MM.1S (cell line): ENCODE measurements at places on chromosomes 7 and 10.

DNA sequence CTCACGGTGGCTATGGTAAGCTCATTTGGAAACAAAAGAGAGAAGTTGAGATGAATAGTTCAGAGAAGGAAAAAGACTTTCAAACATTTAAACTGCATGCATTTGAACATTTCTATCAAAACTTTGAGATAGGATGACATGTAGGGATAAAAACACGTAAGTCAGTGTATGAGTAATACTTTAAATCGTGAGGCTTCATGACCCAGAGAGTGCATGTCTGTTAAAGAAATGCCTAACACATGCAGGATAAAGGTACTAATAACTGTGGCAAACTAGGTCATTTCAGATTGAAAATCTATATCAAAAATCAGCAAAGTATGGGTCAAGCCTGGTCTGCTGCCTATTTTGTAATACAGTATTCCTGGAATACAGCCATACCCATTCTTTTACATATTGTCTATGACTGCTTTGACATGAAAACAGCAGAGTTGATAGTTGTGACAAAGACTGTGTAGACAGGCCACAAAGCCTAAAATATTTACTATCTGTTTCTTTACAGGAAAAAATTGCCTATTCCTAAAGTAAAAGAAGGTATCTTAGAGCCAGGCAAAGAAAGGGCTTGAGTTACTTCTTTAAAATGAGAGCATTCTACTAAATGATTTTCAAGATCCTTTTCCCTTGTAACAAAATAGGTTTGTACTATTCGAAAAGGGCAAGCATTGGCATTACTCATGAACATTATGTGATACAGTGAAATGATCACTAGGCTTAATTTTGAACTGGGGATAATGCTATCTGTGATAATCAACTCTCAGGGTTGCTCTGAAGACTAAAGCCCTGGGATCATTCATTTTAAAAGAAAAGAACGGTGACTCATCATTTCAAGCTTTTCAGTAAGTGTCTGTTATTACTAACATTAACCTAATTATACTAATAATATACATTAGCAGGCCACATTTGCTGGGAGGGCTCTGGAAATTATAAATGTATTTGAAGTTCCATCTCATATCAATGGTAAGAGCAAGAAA is 185.9 kb downstream of the CRPPA start:
- DNase-seq = no peak

DNA sequence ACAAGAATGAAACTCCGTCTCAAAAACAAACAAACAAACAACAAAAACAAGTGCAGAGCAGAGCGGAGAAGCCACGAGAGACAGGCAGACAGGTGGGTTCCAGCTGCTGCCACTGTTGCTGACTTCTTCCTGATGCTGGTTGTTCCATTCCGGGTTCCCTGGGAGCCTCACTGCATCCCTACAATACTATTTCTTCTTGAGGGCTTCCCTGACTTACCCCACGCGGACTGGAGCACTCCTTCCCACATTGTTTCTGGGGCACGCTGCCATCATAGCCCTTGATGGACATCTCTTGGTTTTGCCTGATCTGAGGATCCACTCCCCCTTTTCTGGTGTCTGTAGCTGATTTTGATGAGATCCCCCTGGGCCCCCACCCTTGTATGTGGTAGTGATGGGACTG is 5.6 kb upstream of the NKX1-2 start:
- DNase-seq = no peak

- DNase-seq = no peak
These were observed 26.6 kb upstream of the SDHAF3 start for GRCh38 chr7:97090761-97091353.

GRCh38 chr10:127102176-127102575 is 94.2 kb downstream of the INSYN2A start:
- DNase-seq = no peak

DNA sequence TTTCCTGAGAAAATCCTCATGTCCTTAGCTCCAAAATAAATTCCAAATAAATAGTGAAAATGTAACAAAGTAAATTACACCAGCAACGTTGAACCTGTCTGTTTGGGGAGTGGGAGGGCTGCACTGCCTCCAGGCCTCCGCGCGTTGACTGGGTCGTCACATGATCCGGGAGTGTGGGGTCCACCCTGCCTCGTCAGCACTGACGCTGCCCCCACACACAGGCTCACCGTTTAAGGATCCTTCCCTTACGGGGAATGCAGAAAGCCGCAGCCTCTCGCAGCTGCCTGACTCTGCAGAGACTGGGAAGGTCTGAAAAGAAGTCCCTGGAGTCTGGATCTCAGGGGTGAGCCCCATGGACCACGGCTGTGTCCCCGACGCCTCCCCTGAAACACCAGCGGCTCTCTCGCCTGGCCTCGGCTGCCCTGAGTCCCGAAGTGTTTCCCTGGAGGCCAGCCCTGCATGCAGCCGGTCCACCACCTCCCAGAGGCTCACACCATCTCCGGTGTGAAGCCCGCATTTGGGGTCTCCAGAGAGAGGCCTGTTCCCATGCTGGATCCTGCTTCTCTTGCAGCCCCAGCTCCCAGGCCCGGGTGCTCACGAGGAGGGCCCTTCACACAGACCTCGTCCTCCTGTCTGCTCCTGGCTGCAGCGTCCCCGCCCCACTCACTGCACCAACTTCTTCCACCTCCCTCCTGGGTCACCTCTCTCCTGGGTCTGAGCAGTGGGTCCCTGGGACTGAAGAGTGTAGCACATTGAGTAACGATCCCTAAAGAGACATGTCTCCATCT is 49.5 kb upstream of the ADGRA1 start:
- DNase-seq = no peak

GRCh38 chr10:122490786-122491680 is 29.7 kb downstream of the HTRA1 start:
- no peak for DNase-seq
